ENCODE measurements at places on chromosomes 13 and 19. TPM values are rescaled to one million over a fixed set of nuclear protein-coding genes. Genes with fewer than 3 reads are reported as not detected.

- no peak for DNase-seq
Observed at GRCh38 chr19:29552454-29553280, 26.9 kb downstream of the VSTM2B start.

- no peak for DNase-seq
Observed at GRCh38 chr13:39563470-39563735, 39.6 kb downstream of the LHFPL6 start.

BRCA2 gene
- 6.3 TPM for total RNA-seq

- DNase-seq: peak; percentile 13
Observed at GRCh38 chr13:33787051-33787591, 30.8 kb upstream of the RFC3 start.

DNA sequence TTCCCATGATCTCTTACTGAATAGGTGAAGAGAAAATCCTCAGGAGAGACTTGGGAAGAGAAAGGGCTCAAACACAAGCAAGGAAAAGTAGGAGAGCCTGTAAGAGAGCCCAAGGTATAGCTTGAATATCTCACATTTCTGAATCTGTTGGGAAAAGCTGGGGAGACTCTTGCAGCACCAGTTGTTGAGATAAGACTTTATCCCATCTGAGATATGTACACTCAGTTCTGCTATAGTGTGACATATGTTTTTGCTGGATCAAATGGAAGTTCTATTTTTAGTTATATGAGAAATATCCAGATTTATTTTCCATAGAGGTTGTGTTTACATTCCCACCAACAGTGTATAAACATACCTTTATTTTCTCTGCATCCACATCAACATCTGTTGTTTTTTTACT, 246.1 kb downstream of the NDFIP2 start:
- no peak for DNase-seq

DNA sequence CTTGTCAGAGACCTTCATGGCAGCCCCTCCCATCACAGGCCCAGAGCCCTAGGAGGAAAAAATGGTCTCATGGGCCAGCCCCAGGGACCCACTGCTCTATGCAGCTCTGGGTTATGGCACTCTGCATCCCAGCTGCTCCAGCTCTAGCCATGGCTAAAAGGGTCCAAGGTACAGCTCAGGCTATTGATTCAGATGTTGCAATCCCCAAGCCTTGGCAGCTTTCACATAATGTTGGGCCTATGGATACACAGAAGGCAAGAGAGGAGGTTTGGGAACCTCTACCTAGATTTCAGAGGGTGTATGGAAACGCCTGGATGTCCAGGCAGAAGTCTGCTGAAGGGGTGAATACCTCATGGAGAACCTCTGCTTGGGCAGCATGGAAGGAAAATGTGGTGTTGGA, 996.0 kb downstream of the PCDH9 start:
- no peak for DNase-seq

DNA sequence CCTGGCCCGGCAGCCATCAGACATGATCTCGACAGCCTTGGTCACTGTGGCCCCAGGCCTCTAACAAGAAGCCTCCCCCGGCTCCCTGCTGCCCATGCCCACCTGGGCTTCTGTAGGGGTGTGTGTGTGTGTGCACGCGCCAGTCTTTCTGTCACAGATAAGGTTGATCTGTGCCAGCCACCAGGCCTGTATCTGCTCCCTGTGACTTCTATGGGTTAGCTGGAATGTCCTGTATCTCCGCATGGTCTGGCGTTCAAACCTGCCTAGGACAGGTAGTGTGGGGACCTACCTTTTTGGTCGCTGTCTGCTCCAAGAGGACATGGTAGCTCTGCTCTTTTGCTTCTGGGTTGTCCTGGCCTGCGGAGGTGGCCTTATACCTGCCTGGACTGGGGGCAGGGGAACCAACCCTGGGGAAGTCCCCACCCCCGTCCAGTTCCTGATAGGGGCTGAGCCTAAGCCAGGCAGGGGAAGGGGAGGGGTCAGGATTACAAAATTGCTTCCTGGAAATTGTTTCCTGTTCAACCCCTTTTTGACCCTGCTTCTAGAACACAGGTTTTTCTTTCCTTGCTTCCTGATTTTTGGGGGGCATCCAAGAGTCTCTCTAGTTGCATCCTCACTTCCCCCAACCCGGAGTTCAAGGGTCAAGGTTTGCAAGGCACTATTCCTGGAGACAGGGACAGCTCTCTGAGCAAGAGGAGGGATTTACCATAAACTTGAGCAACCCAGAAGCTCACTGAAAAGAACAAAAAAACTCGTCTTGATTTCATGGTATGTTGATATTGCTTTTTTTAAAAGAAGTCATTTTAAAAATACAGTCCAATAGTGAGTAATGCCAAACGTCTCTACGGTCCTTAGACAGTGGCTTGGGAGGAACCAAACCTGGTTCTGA, at the start of gene LRG1:
Gene LRG1, minus strand, starts transcription at position 344 of the 889 bp plus-strand sequence. Its CDS starts 23 bp downstream, at position 321.
- DNase-seq: no peak

- no peak for DNase-seq
Observed at GRCh38 chr19:6821639-6822310, 49.3 kb downstream of the VAV1 start.

GRCh38 chr13:98576963-98577835, at the start of gene STK24:
TSS of gene STK24 (minus strand) at chr13:98577107. CDS start at chr13:98576786, 321 bp downstream.
- DNase-seq: peak; percentile 64

- peak; percentile 46 for DNase-seq
Observed at GRCh38 chr13:65339241-65339640, 1890.9 kb downstream of the PCDH9 start.

- peak; percentile 7 for DNase-seq
Observed at GRCh38 chr13:97975280-97975847, 21.9 kb downstream of the IPO5 start.

FAM83E gene
- total RNA-seq: 0.99 TPM

DNA sequence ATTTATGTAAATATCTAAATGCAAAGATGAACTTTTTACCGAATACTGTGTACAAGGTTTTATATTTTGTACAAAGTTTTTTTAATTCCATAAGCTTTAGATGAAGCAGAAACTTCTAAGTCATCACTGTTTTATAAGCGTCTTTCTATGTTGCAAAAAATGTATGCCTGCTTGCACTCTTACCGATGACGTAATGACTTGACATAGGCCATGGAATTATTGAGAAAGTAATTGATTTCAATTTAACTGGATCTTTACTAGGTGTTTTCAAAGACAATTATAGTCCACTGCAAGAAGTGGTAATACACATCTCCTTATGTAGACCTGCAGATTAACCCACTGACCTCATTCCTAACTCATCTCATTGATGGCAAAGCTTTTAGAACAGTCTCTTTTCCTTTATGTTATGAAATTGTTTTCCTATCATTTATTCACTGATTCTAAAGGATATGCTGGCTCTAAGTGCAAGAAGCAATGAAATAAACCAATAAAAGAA, 10.4 kb downstream of the DACH1 start:
- no peak for DNase-seq

DACT3 gene
- total RNA-seq: 15.2 TPM

DNA sequence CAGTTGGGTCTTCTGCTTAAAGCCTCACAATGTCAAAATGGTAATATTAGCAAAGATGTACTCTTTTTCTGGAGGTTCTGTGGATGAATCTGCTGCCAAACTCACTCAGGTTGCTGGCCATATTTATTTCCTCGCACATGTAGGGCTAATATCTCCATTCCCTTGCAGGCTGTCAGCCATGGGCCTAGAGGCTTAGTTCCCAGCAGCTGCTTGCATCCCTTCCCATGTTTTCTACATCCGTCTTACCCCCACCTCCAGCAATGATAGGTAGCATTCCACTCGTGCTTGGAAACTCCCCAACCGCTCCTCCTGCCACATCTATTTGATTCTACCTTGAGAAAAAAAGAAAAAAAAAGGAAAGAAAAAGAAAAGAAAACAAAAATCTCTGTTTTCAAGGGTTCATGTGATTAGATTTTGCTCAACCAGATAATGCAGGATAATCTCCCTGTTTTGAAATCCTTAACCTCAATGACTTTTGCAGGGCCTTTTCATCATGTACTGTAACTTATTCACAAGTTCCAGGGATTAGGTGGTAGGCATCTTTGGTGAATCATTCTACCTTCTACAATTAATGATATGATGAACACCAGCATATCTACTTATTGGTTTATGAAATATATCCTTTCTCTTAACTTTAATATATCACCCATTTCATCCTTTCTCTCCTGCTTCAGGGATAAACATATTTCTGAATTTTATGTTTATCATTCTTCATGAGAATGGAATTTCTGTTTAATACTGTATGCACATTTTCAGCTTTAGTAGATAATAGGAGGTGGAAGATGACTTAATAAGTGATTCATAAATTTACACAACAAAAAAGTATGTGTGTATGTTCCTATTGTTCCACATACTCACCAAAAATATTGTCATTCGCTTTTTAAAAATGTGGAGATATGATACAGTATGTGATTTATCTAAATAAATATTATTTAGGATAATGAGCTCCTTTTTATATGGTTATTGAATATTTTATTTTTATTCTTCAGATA, 931.9 kb downstream of the SLITRK5 start:
- no peak for DNase-seq

MYDGF gene
- total RNA-seq: 322 TPM

TNNI3 gene
- total RNA-seq: not detected

GRCh38 chr19:40056505-40056904, 474 bp upstream of the ZNF780B start:
- DNase-seq: no peak

GRCh38 chr19:56189785-56190184, 7.8 kb downstream of the ZSCAN5B start:
- DNase-seq: no peak

GRCh38 chr19:52689843-52690368, 44.9 kb downstream of the ZNF611 start:
- no peak for DNase-seq

ARL11 gene
- total RNA-seq: not detected

RAB3D gene
- total RNA-seq: 6.7 TPM

CASP14 gene
- not detected for total RNA-seq

DNA sequence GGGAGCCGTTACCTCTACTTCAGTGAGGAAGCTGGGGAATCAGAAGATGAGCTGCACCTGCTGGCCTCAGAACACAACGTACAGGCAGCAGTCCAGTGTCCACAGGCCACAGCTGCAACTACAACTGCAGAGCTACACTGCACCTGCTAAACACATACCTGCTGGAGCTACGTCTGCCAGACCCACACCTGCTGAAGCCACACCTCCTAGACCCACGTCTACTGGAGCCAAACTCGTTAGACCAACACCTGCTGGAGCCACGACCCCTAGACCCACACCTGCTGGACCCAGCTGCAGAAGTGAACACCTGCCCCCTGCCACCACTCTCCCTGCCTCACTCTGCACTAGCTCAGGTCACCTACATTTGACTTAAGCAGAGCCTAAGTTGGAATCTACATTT, 169.9 kb downstream of the USP12 start:
- DNase-seq: no peak

DNA sequence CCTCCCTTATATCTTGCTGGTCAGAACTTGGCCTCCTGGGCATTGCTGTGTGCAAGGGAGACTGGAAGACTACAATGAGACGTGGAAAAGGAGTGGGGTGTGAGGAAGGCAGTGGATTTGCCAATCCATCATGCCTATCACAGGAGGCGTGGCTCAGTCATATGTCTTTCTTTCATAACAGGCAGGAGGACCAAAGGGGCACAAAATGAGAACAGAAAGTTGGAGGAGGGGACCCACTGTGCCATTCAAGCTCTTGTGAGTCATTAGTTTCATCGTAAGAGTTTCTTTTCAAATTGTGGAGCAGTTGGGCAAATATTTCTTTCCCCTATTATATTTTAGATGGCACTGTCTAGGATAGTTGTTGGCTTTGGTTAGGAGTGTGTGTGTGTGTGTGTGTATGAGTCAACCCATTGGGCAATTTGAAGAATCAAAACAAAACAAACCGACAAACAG, 471.5 kb downstream of the TSHZ3 start:
- DNase-seq: no peak

GRCh38 chr13:48478391-48478790, 54.5 kb downstream of the RCBTB2 start:
- peak; percentile 63 for DNase-seq

TTYH1 gene
- not detected for total RNA-seq

GRCh38 chr13:109026266-109026665, 396.9 kb downstream of the MYO16 start:
- DNase-seq: no peak

UQCR11 gene
- 293 TPM for total RNA-seq

DNA sequence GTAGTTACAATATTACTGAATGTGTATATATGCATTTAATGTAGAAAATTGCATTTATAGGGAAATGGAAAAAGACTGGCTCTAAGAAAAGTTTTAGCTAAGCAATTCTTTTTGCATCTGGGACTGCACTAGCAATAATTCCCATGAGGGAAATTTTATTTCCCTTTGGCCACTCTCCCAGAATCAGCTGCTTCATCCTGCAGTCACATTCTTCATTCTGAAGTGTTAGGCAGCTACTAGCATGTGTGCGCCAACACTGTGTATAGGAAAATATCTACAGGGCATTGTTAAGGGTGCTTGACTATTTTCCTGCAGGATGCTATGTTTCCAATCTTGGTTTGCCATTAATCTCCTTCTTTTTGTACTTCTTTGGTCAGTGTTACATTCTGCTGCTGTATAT, 312.8 kb upstream of the PCDH20 start:
- no peak for DNase-seq

DNA sequence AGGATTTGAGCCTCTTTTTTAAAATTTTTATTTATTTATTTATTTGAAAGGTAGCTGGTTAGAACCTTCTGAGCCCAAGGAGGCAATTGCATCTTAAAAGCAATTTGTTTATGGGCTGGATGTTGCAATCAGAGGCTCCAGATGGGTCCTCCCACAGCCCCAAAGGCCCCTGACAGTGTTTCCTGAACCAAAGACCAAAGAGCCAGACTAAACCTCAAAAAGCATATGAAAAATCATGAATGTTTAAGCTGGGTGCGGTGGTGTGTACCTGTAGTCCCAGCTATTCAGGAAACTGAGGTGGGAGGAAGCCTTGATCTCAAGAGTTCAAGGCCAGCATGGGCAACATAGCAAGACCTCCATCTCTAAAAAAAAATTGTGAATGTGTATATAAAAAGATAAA, 67.8 kb upstream of the RGCC start:
- no peak for DNase-seq

DNA sequence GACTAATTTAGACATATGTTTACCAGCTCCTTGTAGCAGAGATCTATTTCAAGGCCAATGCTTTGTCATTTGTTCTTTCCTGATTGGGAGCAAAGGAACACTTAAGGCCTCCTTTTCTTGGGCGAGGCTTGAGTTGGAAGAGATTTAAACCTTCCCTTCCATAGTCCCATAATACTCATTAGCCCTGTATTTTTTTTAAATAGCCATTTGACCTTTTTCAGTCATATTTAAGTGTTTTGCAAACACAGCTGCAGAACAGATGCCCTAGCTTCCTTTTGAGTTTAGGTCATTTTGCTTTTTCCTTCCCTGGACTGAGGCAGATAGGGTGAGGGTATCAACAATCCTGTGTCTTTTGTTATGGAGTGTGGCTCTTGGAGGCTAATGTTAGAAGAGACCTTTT, 198.3 kb downstream of the NBEA start:
- DNase-seq: no peak

Data from HFFc6 (cell line).